ENCODE measurements at places on chromosomes 7 and 10.

DNA sequence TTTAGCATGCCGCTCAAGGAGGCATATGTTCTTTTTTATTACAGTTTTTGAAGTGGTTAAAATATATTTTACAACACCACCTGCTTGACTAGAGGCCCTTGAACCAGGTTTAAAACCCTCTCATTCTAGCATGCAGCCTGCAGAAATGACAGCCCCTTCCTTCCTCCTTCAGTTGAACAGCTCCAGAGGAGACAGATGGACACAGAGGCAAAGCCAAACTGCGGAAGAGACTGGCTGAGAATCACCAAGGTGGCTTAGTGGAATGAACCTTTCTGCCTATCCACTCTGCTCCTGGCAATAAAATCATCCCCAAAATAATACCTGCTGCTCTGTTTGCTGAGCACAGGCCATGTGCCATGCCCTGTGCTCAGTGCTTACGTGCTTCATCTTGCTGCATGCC is 23.9 kb upstream of the PLPP4 start:
- DNase-seq = no peak

DNA sequence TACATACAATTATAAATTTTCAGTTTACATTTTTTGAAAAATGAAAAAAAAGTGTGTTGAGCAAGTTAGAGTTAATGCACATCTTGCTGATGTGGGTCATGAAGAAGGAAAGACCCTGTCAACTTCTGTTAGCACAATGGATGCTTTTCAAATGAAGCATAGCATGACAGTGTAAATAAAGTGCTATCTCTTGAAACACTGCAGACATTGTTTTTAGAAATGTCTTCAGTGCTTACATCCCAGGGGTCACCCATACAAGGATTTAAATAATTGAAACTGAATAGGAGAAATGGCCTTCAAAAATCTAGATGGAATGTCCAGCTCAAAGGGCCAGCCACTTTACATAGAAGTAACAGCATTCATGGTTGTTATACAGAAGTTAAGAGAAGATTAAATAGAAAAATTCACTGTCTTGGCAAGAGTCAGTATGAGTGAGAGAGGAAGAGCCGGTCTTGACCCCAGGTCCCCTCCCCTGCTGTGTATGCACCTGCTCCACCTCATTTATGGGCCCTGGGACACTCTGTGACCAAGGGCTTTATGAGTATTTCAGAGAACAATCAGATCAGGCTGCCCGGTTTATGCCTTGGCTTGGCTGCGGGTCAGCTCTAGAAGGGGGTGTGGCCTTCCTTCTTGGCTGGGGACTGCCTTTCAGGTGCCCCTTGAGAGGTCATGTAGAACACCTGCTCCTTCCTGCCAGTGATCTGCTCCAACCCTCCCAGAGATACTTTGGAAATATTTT is 237.7 kb upstream of the TMEM72 start:
- no peak for DNase-seq

DNA sequence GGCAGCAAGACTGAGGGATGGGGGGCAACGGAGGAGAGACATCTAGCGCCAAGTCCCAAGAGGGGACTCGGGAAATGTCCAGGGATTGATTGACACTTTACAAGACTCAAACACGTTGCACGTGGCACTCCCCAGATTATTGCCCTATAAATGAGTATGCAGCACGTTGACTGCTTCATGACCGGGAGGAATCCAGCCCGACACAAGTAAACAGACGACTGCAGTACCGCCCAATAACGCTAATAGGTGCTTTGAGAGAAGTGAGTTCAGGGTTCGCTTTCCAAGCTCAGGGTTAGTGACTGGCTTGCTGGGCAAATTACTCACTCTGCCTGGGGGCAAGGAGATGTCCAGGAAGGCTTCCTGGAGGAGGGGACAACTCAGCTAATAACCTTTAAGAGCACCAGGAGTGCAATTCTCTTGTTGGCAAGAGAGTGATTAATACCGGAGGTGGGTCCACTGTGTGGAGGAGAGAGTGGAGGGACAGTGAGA is 73.3 kb upstream of the MYL10 start:
- DNase-seq = no peak

GRCh38 chr10:78225594-78225993 is 191.9 kb downstream of the RPS24 start:
- DNase-seq = no peak

- no peak for DNase-seq
Observed at GRCh38 chr7:116224492-116225098, 14.3 kb downstream of the TES start.

DNA sequence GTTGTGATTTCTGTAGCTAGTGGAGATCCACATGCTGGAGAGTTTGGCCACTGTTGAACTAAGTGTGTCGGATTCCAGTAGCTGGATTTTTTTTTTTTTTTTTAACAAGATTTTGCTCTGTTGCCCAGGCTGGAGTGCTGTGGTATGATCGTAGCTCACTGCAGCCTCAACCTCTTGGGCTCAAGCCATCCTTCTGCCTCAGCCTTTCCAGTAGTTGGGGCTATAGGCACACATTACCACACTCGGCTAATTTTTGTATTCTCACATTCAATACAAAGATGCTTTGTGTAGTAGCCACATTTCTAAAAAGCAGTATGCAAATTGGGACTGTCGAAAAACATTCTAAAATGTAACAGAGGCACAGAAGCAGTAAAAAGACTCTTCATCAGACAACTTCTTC is 63.5 kb downstream of the RABGEF1 start:
- no peak for DNase-seq

- DNase-seq = no peak
Observed at GRCh38 chr10:91601212-91601611, 31.7 kb downstream of the PPP1R3C start.

- DNase-seq = no peak
Observed at GRCh38 chr7:78225534-78225933, 427.0 kb downstream of the PHTF2 start.

GRCh38 chr10:98055841-98056516 is 25.6 kb upstream of the CRTAC1 start:
- no peak for DNase-seq

GRCh38 chr7:150811-151221 is 41.6 kb upstream of the FAM20C start:
- DNase-seq = no peak

DNA sequence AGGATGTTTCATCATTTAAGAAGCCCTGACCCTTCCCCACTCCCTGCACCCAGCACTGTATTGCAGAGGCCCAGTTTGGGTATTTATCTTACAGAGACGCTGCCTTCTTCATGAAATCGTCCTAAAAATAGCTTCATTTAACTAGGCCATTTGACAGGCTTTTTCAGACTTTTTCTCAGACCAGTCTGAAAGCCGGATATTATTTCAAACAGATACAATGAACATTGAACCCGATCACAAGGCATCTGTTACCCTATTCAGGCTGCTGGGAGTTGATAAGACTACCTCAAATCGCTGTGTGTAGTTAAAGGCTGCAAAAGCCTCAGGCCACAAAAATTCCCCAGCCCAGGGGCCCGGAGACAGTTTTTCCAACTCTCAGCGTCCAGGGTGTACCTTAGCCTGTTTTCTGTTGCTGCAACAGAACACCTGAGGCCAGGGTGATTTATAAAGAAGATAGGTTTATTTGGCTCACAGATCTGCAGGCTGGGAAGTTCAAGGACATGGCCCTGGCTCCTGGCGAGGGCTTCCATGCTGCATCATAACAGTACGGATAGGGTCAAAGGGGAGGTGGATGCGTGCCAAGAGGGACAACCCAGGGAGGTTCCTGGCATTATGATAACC is 130.7 kb upstream of the SH2B2 start:
- DNase-seq = no peak

DNA sequence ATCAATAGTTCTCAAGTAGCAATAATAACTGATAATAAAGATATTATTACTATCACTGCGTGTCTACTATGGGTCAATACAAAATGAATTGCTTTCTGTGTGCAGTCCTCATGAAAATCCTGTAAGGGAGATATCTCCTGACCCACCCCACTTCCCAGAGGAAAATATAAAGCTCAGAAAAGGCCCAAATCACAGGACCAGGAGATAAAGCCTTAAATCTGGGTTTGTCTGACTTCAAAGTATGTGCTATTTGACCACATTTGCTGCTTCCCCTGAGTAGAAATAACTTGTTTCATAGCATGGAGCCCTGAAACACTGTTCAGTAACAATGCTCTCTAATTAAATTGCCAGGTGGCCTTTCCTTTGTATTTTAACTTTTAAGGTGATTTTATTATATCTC is 174.1 kb downstream of the JAZF1 start:
- no peak for DNase-seq

- no peak for DNase-seq
Observed at GRCh38 chr7:54881816-54882520, 123.0 kb upstream of the SEC61G start.

All from SK-N-DZ (cell line).